Progenitor cell of endocrine pancreas (in vitro differentiated cells): ENCODE measurements at places on chromosomes 4 and X. TPM values are rescaled to one million over a fixed set of nuclear protein-coding genes. Genes with fewer than 3 reads are reported as not detected.

Gene ARHGAP36
- 0.36 and 0.42 TPM in 2 replicates for total RNA-seq

DNA sequence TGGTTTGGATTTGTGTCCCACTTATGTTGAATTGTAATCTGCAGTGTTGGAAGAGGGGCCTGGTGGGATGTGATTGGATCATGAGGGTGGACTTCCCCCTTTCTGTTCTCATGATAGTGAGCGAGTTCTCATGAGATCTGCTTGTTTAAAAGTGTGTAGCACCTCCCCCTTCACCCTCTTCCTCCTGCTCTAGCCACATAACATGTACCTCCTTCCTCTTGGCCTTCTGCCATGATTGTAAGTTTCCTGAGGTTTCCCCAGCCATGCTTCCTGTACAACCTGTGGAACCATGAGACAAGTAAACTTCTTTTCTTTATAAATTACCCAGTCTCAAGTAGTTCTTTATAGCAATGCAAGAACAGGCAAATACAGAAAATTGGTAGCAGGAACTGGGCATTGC, 138.7 kb downstream of the INPP4B start:
- no peak overlapping the region for H3K27ac ChIP-seq
- H3K4me3 ChIP-seq: no peak overlapping the region
- H3K4me1 ChIP-seq: no peaks in the 10 kb centered on the region
- no peaks in the 10 kb centered on the region for H3K27me3 ChIP-seq
- no peaks in the 10 kb centered on the region for H3K36me3 ChIP-seq

DNA sequence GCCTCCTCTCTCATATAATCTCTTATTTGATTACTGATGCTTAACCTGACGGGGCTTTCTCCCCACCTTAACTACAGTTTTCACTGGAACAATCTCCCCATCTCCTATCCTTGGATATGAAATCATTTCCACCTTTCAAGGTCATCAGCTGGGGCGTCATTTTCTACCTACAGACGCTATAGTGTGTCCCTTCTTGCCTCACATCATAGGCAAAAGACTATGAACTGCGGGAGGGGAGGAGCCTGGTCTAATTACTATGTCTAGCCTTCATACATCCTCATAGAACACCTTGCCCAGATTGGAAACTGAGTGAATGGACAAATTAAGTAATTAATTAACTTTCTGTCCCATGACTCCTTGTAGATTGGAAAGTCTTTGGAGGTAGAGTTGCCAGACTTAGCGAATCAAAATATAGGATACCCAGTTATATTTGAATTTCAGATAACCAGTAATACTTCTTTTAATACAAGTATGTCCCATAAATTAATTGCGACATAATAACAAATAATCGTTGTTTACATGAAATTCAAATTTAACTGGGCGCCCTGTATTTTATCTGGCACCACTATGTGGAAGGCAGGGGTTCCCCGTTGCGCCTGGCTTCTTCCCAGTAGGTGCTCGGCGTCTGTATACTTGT, 752 bp upstream of the ATP6AP2 start:
- H3K4me3 ChIP-seq: peak overlapping the region; percentile 87
- H3K36me3 ChIP-seq: no peaks in the 10 kb centered on the region
- H3K27me3 ChIP-seq: no peaks in the 10 kb centered on the region
- no peak for DNase-seq

GRCh38 chr4:186958726-186959350, 235.2 kb upstream of the FAT1 start:
- no peak overlapping the region for H3K4me3 ChIP-seq
- H3K27ac ChIP-seq: no peak overlapping the region
- H3K4me1 ChIP-seq: no peaks in the 10 kb centered on the region

DNA sequence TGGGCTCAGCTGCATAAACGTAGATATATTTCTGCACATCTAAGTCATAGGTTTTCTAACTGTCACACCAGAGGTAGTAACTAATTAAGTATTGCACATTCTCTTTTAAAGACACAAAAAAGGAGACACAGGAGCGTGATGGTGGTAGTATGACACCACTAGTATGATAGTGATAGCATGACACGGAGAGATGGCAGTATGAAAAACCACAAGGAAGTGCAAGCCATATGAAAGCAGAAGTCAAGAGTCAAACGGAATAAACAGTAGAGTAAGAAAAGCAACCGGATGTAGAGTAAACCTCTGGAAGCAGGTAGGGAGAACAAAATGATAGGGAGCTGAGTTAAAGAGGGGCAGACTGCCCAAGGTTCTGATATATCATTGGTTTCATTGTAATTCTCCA, 382.2 kb upstream of the INTU start:
- H3K27me3 ChIP-seq: no peaks in the 10 kb centered on the region
- no peak for DNase-seq
- no peaks in the 10 kb centered on the region for H3K4me1 ChIP-seq
- no peak overlapping the region for H3K27ac ChIP-seq
- H3K4me3 ChIP-seq: no peak overlapping the region
- no peaks in the 10 kb centered on the region for H3K36me3 ChIP-seq

GRCh38 chr4:88653371-88653946, 44.2 kb downstream of the NAP1L5 start:
- H3K27me3 ChIP-seq: no peaks in the 10 kb centered on the region
- no peak overlapping the region for H3K27ac ChIP-seq
- no peak overlapping the region for H3K4me3 ChIP-seq
- peaks cover 7% of the 10 kb centered on the region for H3K36me3 ChIP-seq

- no peak overlapping the region for H3K27ac ChIP-seq
- no peaks in the 10 kb centered on the region for H3K4me1 ChIP-seq
- H3K4me3 ChIP-seq: no peak overlapping the region
- no peaks in the 10 kb centered on the region for H3K27me3 ChIP-seq
- H3K36me3 ChIP-seq: no peaks in the 10 kb centered on the region
Measured at GRCh38 chrX:51569561-51569960, 49.2 kb downstream of the CENPVL3 start.

DNA sequence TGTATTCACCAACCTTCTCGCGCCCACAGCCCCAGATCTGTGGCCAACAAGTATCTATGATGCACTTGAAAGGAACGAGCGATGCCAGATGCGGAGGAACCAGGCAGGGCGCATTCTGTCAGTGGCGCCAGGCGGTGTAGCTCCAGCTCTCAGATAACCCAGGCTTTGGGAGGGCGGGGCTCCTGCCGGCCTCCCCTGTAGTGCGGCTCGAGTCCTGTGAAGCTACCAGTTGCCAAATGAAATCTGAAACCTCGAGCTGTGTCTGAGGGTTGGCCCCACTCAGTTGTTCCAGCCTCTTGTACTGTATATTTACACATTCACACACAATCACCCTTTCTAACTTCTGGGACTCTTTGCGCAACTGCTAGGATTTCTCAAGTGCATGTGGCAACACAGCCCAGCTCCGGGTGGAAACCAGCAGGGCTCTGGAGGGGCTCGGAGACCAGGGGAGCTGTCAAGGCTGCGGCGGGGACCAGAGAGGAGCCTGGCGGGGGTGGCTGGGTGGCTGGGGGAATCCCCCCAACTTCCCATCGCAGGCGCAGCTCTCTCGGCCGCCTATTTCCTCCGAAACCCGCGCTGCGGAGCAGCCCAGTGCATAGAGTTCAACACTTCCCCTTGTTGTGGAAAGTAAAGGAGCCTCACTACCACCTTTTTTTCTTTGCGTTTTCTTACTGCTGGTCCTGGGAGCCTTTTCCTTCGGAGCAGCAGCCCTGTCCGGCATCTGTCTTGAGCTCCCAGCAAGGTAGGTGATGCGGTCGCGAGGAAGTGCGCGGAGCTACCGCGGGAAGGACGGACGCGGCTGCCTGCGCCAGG, at the start of gene ARHGAP24:
ARHGAP24 (plus strand) TSS at position 333 of the 813 bp plus-strand sequence.
- peaks cover 8% of the 10 kb centered on the region for H3K4me1 ChIP-seq
- peak within 1 kb of the TSS; percentile 81 for H3K4me3 ChIP-seq
- DNase-seq: peak; percentile 63
- H3K27ac ChIP-seq: peak within 1 kb of the TSS; percentile 95
- peaks cover 10% of the 10 kb centered on the region for H3K27me3 ChIP-seq

Gene CLTRN
- 2.1 and 2.5 TPM in 2 replicates for total RNA-seq

DNA sequence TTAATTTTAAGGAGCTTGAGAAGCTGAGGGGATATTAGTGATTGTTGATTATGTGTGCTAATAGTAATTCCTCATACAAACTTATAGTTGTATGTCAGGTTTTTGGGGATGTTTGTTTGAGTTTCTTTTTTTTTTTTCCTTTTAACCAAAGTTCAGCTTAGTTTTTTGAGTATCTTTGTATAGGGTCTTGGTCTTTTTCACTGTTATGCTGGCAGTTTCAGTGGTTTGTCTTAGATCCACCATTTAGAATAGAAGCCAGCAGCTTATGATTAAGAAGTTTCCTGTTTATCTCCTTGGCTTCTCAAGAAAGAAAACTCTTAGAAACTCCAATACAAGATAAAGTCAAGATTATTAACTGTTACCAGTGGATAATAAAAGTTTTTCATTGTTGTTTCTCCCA, 16.1 kb downstream of the CPEB2 start:
- no peaks in the 10 kb centered on the region for H3K4me1 ChIP-seq
- DNase-seq: no peak
- H3K27me3 ChIP-seq: no peaks in the 10 kb centered on the region
- H3K27ac ChIP-seq: no peak overlapping the region
- H3K36me3 ChIP-seq: no peaks in the 10 kb centered on the region
- no peak overlapping the region for H3K4me3 ChIP-seq

Gene THAP9
- total RNA-seq: 10.5 and 14.0 TPM in 2 replicates
